ENCODE measurements at places on chromosomes 2 and 18. TPM values are rescaled to one million over a fixed set of nuclear protein-coding genes. Genes with fewer than 3 reads are reported as not detected.

Gene CFAP65
- total RNA-seq, result not detected

Gene C2orf49
- 11.8 TPM for total RNA-seq

Gene ALMS1
- 17.7 TPM for total RNA-seq

Gene CYRIA
- 5.5 TPM for total RNA-seq

Gene IL1F10
- total RNA-seq, result not detected

Gene APLF
- 2.8 TPM for total RNA-seq

Gene HTR2B
- total RNA-seq, result under 0.01 TPM

Gene TLX2
- not detected for total RNA-seq

Gene RRM2
- total RNA-seq, result 18.5 TPM

Gene PSMA8
- total RNA-seq, result not detected

Gene ST8SIA5
- not detected for total RNA-seq

All from placental epithelial cell (primary cell).